ENCODE measurements at places on chromosomes 7 and 10. TPM values are rescaled to one million over a fixed set of nuclear protein-coding genes. Genes with fewer than 3 reads are reported as not detected.

WNT2 gene
- polyA plus RNA-seq, result 0.25 TPM

SLC29A4 gene
- 22.7 TPM for polyA plus RNA-seq

KLF14 gene
- polyA plus RNA-seq, result 0.18 TPM

CTNNA3 gene
- 2.3 TPM for polyA plus RNA-seq

FKBP6 gene
- polyA plus RNA-seq, result 0.04 TPM

FGL2 gene
- polyA plus RNA-seq, result 50.6 TPM

MMD2 gene
- polyA plus RNA-seq, result 0.24 TPM

NCOA4 gene
- 159 TPM for polyA plus RNA-seq

SFRP5 gene
- polyA plus RNA-seq, result 25.0 TPM

GRID2IP gene
- 0.88 TPM for polyA plus RNA-seq

AKR1C4 gene
- 0.39 TPM for polyA plus RNA-seq

SRI gene
- polyA plus RNA-seq, result 315 TPM

MPP7 gene
- 16.2 TPM for polyA plus RNA-seq

ALOX5 gene
- 17.6 TPM for polyA plus RNA-seq

IDI2 gene
- not detected for polyA plus RNA-seq

PDZD8 gene
- polyA plus RNA-seq, result 34.7 TPM

All from large intestine (tissue), 12 donors.